ENCODE measurements at places on chromosomes 4 and X.

- no peak for DNase-seq
Observed at GRCh38 chr4:6113641-6114040, 86.7 kb downstream of the JAKMIP1 start.

GRCh38 chr4:47531954-47532321 is 46.9 kb downstream of the ATP10D start:
- DNase-seq = no peak

DNA sequence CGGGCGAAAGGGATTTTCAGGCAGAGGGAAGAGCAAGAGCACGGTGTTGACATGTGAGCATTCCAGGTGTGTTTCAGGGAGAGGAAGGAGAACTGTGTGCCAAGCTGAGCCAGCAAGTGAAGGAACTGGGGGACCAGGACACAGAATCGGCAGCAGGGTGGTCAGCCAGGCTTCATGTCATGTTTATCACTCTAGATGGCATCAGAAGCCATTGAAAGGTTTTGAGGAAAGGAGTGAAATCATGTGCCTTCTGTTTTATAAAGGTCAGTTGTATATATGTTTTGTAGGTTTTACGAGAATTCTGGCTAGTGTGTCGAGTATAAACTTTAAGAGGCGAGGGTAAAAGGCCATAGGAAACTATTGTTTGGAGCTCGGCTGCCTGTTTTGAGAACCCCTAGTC is 682.3 kb downstream of the TRIML1 start:
- DNase-seq = no peak

DNA sequence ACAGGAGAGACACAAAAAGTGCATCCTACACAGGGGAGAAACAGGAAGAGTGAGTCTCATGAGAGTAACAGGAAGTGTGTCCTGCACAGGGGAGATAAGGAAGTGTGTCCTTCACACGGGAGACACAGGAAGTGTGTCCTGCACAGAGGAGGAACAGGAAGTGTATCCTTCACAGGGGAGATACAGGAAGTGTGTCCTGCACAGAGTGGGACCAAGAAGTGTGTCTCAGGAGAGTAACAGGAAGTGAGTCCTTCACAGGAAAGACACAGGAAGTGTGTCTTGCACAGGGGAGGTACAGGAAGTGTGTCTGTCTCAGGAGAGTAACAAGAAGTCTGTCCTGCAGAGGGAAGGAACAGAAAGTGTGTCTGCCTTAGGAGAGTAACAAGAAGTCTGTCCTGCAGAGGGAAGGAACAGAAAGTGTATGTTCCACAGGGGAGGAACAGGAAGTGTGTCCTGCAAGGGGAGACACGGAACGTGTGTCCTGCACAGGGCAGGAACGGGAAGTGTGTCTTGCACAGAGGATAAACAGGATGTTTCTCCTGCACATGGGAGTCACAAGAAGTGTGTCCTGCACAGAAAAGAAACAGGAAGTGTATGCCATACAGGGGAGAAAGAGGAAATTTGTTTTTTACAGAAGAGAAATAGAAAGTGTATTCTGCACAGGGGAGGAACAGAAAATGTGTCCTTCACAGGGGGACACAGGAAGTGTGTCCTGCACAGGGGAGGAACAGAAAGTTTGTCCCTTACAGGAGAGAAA is 102.0 kb downstream of the ARSF start:
- no peak for DNase-seq

GRCh38 chrX:71496476-71496875 is 36.4 kb upstream of the OGT start:
- no peak for DNase-seq

GRCh38 chrX:38154818-38155217 is 65.9 kb downstream of the SRPX start:
- no peak for DNase-seq

GRCh38 chr4:173413036-173413435 is 14.1 kb upstream of the SCRG1 start:
- no peak for DNase-seq

DNA sequence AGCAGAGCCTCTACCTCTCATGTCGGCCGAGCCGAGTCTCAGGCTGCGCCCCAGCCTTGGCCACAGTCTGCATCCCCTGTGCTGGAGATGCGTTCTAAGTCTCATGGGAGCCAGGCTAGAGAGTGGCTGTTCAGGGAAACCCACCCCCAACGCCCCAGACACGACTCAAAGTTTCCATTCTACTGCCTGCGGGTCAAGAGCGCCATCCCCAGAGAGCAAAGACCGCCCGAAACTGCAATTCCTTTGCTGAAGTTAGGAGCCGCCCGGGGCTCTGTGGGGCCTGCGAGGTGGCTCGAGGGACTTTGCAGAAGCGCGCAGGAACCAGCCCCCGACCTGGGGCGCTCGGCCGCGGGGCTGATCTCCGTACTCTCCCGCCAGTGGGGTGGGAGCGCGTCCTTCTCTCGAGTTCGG is 10.0 kb upstream of the ELF4 start:
- no peak for DNase-seq

- DNase-seq = peak; percentile 4
Observed at GRCh38 chrX:138775517-138775916, 64.0 kb upstream of the FGF13 start.

- DNase-seq = no peak
Observed at GRCh38 chrX:46929439-46930261, 17.4 kb downstream of the JADE3 start.

DNA sequence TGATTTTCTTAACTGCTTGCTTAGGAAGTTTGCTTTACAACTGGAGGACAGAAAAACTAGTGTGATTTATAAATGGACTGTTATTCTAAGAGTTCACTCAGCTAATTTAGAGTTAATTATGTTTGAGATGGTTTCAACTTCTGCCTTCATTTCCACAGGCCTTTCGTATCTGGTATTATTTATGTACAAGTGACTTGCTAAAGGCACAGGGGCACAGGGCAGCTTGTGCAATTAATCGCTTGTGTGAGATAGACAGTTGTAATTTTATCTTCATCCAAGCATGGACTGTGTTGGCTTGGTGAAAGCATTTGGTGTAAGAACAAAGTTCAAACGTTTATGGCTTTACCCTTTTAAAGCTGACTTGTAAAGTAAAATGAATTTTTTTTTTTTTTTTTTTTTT is 38.3 kb downstream of the GPAT3 start:
- no peak for DNase-seq

DNA sequence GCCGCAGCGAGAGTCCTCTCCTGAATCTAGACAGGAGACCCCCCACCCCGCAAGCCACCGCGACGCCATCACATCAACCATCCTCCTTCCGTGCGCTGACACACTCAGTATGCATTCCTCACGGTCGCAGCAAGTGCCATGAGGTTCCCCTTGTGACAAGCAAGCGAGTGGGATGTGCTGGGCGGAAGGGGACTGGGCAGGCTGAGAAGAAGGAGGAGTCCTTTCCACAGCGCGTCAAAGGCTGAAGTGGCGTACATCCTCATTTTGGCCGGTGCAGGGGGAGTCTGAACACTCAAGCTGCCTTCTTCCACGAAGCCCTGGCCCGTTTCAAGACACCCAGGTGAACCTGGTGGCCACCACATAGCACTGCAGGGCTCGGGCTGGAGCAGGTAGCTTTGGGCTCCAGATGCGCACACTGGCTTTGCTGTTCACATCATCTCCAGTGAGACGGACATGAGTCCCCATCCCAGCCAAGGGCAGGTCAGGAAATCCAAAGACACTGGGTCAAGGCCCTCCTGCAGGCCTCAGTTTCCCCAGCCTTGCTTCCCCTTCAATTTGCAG is 30.4 kb downstream of the CCNQ start:
- DNase-seq = no peak

GRCh38 chrX:26649534-26649933 is 433.6 kb downstream of the MAGEB5 start:
- DNase-seq = peak; percentile 17

DNA sequence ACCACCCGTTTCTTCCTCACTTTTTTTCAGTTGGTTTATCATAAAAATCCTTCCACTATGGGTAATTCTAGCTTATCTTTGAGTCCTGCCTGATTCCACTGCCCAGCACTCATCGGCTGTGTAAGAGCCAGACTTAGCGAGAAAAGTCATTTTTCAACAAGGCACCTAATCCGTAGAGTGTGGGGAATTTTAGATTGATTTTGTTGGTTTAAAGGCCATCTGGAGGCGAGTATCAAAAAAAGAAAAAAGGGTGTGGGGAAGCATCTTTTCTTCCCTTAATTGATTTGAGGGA is 134.4 kb downstream of the TET2 start:
- no peak for DNase-seq

- peak; percentile 95 for DNase-seq
Observed at GRCh38 chrX:123803331-123803983, 56.4 kb upstream of the XIAP start.

GRCh38 chr4:89245459-89245858 is 62.1 kb downstream of the GPRIN3 start:
- DNase-seq = peak; percentile 80

DNA sequence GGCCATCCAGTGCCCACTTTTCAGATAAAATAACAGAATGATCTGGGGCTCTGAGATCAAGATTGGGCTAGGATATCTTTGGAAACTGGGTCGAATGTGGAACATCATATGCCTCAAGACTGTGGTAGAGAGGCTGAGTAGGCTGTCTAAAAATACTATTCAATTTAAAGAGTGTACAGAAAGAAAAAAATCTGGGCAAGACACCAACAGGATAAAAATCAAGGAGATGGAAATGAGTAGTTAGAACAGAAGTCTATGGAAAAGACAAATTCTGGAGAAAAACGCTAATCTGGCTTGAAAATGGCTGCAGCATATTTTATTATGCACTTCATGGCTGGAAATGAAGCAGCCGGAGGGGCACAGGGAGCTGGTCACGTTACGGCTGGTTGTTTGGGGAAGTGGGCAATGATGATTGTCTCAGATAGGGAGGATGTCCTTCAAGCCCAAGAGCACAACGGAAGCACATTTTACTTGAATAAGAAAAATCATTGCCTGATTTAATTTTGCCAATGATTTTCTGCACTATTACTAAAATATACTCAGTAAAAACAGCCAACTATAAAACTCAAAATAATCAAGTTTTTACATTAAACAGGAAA is 27.1 kb upstream of the MAPK10 start:
- no peak for DNase-seq

DNA sequence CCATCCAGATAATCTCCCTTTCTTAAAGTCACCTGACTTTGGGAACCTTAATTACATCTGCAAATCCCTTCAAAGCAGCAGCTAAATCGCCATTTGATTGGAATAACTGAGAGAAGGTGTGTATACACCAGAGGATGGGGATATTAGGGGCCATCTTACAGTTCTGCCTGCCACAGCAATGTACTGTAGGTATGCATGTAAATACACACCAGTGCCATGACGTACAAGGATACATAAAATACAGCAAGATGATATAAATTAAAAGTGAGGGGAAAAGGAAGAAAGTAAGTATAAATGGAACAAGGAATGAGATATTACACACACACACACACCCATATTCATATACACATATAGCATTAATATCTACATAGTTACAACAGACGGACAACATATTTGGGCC is 81.2 kb downstream of the CBR4 start:
- DNase-seq = no peak

- no peak for DNase-seq
Observed at GRCh38 chr4:54556587-54556986, 101.2 kb upstream of the KIT start.

DNA sequence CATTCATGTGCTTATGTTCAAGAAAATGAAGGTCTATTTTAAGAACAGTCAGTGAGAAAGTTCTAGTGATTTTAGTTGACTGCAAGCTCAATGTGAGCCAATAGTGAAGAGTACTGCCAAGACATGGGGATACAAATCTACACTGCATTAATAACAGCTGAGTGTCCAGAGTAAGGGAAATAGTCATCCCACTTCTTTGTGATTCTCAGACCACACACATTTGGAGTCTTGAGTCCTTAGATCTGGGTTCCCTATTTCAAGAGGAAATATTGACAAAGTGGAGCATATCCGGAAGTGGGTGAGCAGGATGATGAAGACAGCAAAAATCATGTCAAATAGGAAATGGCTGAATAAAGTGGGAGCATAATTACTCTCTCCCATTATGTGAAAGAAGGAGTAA is 171.1 kb downstream of the LARP7 start:
- DNase-seq = no peak

DNA sequence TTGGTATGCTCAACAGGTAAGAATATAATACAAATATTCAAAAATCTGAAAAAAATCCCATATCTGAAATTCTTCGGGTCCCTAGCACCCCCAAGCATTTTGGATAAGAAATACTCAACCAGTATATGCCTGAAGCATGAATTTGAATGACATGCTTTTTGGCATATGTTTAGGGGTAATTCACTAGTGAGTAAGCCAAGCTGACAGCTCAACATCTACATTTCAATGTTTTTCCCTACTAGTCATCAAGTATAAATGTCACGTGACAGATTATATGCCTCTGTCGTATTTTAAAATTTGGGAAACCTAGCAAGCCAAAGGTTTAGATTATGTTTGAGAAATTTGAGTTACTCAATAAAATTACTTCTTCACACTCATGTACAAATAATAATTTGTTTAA is 125.1 kb downstream of the FGF16 start:
- no peak for DNase-seq

DNA sequence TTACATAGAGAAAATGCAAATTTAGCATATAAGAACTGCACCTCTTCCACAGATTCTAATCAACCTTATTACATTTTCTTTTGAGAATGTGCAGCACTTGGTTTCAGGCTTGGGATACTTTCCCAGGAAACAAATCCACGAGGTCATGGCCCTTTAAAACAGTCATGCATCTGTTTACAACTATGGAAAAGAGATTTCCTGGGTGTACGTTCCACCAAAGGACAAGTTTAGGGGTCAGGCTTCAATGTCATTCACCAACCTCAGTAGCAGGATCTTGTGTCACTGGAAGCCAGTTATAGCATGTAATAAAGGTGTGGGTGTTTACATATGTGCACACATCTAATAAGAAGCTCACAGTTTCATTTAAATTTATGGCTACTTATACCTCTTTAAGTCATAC is 30.7 kb downstream of the EREG start:
- DNase-seq = no peak

All from NCI-H510A treated with DMSO at 0.1 percent for 48 hours (cell line).